ENCODE measurements at places on chromosomes 16 and 17.

GRCh38 chr17:81991684-81992305 lies 14.4 kb downstream of the ASPSCR1 start:
- peak; percentile 86 for DNase-seq

GRCh38 chr17:10871914-10872313 lies 34.0 kb upstream of the PIRT start:
- DNase-seq, result no peak

- no peak for DNase-seq
Observed at GRCh38 chr16:24531166-24531565, 8.2 kb upstream of the RBBP6 start.

GRCh38 chr17:17840751-17841591 lies 4.2 kb upstream of the SREBF1 start:
- peak; percentile 52 for DNase-seq

GRCh38 chr17:35578929-35579432 lies 610 bp upstream of the PEX12 start:
- DNase-seq, result no peak

DNA sequence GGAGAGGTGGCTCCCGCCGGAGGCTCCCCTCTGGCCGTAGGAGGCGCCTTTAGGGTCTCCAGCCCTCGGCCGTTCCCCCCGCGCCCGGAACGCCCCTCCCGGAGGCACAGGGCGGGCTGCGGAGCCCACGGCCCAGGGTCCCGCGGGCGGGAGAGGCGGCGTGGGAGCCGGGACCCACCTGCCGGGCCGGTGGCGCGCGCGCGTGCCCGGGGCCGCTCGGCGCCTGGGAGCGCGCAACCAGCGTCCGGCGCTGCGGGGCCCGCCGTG lies at the start of gene MIF4GD:
Gene MIF4GD (minus strand): TSS at position 266 of the 267 bp plus-strand sequence. CDS start 1,036 bp downstream, outside the sequence.
- no peak for DNase-seq

DNA sequence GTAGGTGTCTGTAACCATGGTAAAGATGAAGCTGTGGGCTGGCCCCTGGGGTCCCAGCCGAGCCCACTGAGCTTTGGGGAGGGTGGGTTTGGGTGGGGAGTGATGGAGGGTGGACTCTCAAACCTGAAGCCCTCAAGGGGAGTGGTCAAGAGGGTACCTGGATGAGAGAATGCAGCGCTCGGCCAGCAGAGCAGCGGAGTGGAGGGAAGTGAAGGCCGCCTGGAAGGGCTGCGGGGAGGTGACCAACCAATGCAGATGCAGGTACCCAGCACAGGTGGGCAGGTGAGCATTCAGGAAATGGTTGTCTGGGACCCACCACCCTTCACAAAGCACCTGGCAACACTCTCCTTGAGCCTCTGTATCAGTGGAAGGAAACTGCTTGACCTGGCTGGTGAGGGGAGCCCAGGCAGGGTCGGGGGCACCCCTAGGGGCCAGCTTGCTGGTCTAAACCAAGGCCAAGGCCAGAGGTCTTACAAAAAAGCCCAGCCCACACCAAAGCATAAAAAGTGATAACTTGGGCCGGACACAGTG lies 3.4 kb upstream of the SLC5A10 start:
- no peak for DNase-seq

DNA sequence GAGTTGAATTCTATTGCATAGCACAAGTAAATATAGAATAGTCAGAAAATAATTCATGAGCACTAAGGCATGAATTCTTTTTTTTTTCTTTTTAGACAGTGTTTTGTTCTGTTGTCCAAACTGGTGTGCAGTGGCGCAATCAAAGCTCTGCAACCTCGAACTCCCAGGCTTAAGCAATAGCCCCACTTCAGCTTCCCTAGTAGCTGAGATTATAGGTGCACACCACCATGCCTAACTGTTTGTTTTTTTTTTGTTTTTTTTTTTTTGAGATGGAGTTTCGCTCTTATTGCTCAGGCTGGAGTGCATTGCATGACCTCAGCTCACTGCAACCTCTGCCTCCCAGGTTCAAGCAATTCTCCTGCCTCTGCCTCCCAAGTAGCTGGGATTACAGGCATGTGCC lies 16.6 kb downstream of the TUBD1 start:
- DNase-seq, result no peak

DNA sequence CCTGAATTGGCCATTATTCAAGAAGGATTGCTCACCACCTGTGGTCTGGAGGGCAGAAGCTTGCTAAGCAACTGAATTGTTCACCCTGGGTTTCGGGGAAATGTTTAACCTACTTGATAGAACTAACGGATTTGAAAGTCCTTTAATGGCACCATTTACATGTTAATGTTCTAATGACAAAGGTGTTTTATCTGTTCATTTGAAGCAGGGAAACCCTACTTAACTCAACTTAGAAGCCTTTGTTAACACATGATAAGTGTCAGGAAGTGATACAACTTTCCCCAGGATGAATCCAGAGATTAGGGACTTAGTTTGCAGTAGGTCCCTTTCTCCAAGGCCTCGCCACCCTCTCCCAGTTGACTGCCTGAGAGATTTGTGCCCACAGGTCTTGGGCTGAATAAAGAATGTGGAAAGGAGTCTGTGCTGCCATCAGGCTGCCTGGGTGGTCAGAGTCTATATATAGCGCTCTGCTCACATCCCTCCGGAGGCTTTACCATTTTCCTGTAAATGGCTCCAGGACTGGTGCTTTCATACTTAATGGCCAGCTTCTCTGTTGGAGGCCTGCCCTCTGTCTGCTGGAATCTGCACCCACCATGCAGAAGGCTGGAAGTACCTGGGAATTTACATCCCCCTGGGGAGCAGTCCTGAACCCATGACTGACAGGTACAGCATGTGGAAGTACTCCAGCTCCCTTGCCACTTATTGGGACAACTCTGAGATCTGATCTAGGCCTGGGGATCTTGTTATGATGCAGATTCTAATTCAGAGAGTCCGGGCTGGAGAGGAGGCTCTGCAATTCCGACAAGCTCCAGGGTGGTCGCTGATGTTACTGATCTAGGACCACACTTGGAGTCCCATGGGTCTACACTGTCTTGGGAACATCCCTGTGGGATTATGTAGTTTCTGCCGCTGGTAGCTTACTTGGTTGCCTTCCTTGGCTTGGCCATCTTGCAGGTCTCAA lies 99.9 kb downstream of the ASIC2 start:
- no peak for DNase-seq

GRCh38 chr17:71983828-71984227 lies 137.0 kb upstream of the SOX9 start:
- no peak for DNase-seq

- DNase-seq, result no peak
Observed at GRCh38 chr16:49338611-49339265, 34.9 kb upstream of the C16orf78 start.

GRCh38 chr17:146983-147761 lies 9.8 kb downstream of the SCGB1C2 start:
- no peak for DNase-seq

- no peak for DNase-seq
Observed at GRCh38 chr17:16480995-16481394, 11.0 kb downstream of the LRRC75A start.

DNA sequence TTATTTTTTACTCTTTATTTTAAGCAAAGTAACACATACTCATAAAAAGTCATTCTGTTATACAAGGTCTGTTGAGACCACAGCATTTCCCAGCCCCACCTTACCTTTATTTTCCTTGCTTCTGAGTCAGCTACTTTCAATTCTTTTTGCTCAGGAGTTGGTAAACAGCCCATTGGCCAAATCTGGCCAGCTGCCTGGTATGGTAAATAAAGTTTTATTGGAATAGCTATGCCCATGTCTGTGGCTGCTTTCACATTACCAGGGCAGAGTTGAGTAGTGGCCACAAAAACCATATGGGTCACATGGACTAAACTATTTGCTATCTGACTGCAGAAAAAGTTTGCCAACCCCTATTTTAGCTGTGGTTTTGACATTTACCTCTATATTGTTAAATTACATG lies 3.4 kb upstream of the NSRP1 start:
- DNase-seq, result peak; percentile 69

DNA sequence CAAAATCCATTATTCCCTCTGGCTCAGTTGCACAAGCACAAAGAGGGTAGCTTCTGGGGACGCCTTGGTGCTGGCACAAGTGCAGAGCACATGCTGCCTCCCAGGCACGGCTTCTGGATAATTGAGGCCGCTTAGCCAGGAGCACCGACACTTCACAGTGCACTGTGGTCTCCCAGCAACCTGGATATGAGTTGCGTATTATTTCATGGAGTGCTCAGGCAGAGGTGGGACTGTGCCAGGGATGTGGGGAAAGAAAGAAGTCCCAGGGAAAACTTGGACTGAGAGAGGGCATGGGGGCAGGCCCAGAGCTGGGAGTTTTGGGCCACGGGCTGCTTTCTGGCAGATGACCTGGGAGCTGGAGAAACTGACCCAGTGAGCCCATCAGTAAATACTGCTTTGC lies 37.5 kb downstream of the MPRIP start:
- no peak for DNase-seq

GRCh38 chr17:56786989-56787482 lies 46.7 kb downstream of the C17orf67 start:
- peak; percentile 97 for DNase-seq

DNA sequence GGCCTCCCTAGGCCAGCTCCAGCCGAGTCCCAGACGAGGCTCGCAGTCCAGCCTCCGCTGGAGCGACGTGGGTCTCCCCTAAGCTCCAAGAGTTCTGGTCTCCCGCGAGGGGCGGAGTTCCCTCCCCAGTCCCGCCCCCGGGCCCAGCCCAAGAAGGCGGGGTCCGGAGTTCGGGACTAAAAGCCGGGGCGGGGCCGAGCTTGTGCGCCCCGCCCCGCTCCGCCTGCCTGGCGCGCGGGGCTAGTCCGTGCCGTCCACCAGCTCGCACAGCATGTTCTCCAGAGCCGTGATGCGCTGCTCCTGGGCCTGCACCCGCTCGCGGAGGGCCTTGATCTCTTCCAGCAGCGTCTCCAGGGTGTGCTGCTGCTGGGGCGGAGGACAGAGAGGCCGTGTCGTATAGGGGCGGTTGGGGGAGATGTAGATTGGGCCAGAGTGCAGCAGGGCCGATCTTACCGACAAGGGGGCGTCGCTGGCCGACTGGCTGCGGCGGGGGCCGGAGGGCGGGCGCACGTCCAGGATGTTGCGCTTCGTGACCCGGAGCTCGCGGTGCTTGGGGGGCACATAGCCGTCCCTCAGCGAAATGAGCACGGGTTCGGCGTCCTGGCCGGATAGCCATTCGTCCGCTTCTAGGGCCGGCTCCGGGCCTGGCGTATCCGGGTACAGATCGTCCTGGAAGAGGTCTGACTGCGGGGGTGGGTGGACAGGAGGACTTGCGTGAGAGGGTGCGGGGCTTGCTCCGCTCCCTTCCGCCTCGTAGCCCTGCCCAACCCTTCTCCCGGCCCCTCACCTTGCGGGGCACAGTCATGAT lies 7.0 kb downstream of the CORO6 start:
- no peak for DNase-seq

DNA sequence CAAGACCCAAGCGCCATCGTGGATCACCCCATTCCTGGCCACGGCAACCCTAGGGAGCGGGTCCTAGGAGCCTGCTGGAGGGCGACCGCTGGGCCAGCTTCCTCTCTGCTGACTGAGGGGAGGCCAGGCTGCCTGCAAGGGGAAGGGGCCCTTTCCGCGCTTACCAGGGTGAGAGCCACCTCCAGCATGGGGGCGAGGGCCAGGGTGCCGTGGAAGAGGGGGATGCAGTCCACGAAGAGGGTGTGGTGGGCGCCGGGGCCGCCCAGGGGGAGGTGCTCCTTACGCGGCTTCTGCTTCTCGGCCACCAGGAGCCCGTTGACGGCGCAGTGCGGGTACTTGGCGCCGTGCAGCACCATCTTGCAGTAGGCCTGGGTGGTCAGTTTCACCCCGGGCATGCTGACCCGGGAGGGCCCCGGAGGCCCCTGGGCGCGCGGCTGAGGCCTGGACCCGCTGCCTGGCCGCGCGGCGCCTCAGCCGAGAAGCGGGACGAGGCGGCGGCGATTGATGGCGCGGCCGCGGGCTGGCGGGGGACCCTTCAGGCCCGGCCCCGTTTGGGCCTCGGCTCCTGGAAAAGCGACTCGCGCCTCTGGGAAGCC lies 345 bp downstream of the EMC8 start:
- no peak for DNase-seq

DNA sequence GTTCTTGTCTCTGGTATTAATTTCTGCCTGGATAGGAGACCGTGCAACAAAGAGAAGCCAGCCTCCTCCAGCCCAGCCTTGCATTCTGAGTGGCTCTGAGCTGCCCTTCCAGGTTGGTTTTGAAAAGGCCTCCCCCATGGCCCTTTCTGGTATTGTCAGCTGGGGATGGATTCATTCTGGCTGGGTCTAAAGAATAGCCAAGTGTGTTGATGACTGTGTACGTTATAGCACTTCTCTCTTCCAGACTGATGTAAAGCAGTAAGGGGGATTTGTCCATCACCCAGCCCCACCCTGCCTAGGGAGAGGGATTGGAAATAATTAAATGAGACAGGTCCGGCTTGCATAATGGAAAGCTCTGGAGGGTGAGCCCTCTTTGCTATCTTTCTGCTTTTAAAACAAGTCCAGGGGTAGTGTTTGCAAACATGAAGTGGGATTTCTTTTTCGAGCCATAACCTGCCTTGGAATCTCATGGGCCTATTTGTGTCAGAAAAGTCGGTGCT lies 146.4 kb downstream of the MSI2 start:
- no peak for DNase-seq

DNA sequence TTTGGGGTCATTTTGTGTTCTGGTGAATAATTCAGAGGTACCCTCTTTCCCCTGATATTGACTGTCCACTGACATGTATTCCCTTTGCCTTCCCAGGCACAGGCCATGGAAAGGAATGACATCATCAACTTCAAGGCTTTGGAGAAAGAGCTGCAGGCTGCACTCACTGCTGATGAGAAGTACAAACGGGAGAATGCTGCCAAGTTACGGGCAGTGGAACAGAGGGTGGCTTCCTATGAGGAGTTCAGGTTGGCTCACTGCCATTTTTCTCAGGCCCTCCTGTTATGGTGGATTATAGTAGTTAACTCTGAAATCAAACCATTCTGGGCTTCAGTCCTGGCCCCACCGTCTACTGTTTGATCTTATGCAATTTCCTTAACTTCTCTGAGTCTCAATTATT lies 1.6 kb upstream of the EFTUD2 start:
- DNase-seq, result peak; percentile 78

GRCh38 chr16:67934306-67935100 lies 2.1 kb downstream of the PSMB10 start:
- no peak for DNase-seq

GRCh38 chr17:28467456-28468025 lies 5.9 kb upstream of the SLC13A2 start:
- peak; percentile 57 for DNase-seq

GRCh38 chr16:28951410-28951943 lies 740 bp downstream of the NFATC2IP start:
- no peak for DNase-seq

DNA sequence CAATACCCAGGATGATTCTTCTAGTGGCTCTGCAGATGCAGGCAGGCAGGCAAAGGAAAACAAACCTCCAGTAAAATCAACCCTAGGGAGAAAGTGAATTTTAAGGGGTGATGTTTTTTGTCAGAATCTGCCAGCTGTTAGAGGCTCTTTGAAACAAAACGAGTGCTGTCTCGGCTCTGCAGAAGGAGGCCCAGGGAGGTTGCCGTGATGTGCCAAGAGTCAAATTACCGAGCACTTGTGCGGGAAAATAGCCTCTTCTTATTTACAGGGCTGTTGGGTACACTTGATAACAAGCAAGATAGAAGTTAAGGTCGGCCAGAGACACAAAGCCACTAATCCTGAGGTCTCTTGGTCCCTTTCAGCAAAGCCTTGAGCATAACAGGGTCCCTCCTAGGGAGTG lies 68.9 kb upstream of the EEF2KMT start:
- no peak for DNase-seq

All from A172 (cell line).